NCI-H226 (cell line): ENCODE measurements at places on chromosomes 3 and 15.

- DNase-seq = no peak
Observed at GRCh38 chr3:2659896-2660295, 450.3 kb downstream of the IL5RA start.

DNA sequence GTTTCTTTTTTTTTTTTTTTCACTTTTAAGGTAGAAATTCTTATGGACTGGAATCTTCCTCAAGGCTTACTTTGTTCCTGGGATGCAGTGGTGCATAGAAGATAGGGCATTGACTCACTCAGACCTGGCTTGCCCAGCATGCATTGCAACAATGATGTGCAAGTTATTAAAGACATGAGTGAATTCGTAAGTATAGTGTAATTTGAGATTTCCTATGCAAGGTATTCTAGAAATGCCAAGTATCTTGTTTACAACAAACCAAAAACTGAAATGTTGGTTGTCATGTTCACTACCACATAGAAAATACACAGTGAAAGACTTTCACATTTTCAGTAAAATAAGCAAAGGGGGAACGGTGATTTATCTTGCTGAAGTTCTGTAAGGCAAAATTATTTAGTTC, 56.5 kb upstream of the FNDC3B start:
- peak; percentile 51 for DNase-seq

- no peak for DNase-seq
Observed at GRCh38 chr3:131396170-131396569, 14.6 kb downstream of the NUDT16 start.

GRCh38 chr15:43493703-43494472, 932 bp upstream of the TP53BP1 start:
- DNase-seq = no peak

GRCh38 chr15:82021992-82022391, 23.8 kb downstream of the MEX3B start:
- no peak for DNase-seq

DNA sequence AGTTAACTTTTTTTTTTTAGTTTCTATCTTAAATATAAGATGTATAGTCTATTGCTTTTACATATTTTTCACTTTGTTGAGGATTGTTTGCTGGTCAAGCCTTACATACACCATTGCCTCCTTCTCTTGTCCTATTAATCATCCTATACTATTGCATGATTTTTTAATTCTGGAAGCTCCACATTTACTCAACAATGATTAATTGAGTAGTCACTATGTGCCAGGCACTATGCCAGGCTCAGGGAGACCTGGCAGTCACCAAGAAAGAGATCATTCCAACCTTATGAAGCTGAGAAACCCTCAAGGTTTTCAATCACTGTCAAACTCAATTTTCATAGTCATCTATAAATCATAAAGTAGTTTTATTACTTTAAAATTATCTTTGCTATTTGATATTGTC, 626.2 kb downstream of the IGSF11 start:
- DNase-seq = no peak

DNA sequence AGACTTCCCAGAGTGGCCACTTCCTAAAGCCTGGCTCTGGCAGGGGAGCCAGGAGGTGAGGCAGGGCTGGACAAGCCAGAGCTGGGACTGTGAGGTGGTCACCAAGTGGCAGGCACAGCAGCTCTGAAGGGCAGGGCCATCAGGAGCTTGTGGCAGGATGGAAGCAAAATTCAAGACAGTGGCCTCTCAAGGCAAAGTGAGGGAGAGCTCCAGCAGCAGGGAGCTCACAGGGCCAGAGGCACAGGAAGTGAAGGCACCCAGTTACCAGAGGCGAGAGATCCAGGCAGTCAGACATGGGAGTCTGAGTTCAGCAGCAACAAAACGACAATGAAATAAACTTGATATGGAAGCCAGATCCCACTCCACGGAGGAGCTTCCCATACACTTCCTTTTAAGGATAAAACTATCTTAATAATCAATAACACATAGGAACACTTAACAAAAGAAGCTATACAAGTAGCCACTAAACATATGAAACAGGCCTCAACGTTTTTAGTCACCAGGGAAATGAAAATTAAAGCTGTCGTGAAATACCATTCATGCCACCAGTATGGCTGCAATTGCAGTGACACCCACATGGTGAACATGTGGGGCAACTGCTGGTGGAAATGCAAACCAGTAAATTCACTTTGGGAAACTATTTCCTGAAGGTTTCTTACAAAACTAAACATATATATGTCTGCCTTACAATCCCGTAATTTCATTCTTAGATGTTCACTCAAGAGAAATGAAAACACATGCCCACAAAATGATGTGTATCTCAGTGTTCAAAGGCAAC, 35.4 kb upstream of the TMEM158 start:
- DNase-seq = no peak
